Hippocampal formation (tissue), 2 donors: ENCODE measurements at places on chromosomes 3 and 15.

GRCh38 chr3:4471907-4472306 lies 4.8 kb upstream of the SUMF1 start:
- DNase-seq, result no peak

DNA sequence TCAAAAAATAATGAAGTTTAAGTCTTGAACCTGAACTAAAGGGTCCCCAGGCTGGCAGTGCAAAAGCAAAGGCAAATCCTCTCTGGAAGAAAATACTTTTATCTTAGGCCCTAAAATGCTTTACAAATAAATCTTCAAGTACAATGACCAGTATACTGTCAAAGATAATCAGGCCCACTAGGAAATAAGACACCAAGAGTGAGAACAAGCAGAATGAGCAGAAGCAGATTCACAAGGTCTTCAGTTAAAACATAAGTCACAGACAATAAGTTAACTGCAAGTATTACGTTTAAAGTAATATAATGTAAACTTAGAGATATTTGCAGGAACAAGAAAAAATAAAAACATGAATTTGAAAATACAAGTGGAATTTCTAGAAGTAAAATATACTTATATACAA lies 42.2 kb upstream of the IGSF10 start:
- no peak for DNase-seq

DNA sequence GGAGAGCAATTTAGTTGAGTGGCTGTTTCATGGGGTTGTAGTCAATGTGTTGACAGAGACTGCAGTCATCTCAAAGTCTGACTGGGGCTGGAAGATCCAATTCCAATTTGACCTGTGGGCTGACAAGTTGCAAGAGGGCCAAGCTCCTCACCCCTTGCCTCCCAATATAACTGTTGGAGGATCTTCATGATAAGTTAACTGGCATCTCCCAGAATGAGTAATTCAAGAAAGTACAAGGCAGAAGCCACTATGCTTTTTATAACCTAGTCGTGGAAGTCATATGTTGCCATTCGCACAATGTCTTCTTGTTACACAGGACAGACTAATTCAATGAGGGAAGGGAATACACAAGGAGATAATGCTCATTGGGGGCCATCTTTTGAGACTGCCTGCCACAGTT lies 29.1 kb downstream of the GPR15 start:
- DNase-seq, result no peak

DNA sequence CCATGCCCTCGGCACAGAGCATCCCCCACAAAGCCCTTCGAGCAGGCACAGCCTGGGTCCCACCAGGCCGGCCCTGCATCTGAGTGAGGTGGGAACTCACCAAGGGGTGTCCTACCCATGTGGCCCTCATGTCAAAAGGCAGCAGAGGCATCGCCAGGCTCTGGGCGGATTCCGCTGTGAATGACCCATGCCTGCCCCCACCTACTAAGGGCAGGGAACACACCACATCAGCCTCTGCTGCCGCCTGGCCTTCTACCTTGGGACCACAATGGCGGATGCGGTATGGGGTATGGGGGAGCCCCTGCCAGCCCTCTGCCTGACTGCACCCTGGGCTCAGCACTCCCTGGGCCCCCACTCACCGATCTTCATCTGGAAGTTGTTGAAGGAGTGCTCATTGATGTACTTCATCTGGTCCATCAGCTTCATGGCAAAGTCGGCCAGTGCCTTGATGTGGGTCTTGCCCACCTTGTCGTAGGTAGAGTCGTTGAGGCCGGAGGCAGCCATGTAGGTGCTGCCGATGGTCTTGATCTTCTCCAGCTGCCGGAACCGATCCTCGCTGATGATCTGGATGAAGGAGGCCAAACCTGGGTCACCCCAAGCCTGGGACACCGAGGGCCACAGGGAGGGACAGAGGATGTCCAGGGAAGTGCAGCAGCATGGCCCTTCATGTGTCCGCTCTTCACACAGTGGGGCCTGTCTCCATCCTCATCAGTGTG lies 87.8 kb downstream of the SEC22A start:
- no peak for DNase-seq

GRCh38 chr3:143771939-143772338 lies 76.3 kb downstream of the SLC9A9 start:
- DNase-seq, result no peak
